ENCODE measurements at places on chromosomes 7 and 10. TPM values are rescaled to one million over a fixed set of nuclear protein-coding genes. Genes with fewer than 3 reads are reported as not detected.

The NME8 gene
- total RNA-seq = not detected

- H3K27ac ChIP-seq = no peak overlapping the region
- DNase-seq = no peak
- H3K4me1 ChIP-seq = peaks cover 4% of the 10 kb centered on the region
- H3K27me3 ChIP-seq = no peaks in the 10 kb centered on the region
These were observed 1.8 kb upstream of the DDX50 start for GRCh38 chr10:68899186-68899745.

The GBX1 gene
- total RNA-seq = 0.41 TPM

DNA sequence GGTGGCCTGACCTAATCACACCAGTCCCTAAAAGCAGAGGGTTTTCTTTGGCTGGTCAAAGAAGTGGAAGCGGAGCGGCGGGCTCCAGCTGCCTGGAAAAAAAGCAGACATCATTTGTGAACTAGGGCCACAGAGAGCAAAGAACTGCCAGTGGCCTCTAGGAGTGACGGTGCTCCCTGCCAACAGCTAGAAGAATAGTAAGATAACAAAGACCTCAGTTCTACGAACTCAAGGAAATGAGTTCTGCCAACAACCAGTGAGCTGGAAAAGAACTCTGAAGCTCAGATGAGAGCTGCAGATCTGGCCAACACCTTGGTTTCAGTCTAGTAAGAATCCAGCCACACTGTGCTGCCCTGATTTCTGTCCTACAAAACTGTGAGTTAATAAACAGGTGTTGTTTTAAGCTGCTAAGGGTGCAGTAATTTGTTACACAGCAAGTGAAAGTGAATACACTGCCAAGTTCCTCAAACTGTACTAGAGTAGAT, 178.0 kb downstream of the SRPK2 start:
- H3K27ac ChIP-seq = no peak overlapping the region
- no peaks in the 10 kb centered on the region for H3K27me3 ChIP-seq
- no peak for DNase-seq
- no peaks in the 10 kb centered on the region for H3K4me1 ChIP-seq
- H3K4me3 ChIP-seq = no peak overlapping the region

DNA sequence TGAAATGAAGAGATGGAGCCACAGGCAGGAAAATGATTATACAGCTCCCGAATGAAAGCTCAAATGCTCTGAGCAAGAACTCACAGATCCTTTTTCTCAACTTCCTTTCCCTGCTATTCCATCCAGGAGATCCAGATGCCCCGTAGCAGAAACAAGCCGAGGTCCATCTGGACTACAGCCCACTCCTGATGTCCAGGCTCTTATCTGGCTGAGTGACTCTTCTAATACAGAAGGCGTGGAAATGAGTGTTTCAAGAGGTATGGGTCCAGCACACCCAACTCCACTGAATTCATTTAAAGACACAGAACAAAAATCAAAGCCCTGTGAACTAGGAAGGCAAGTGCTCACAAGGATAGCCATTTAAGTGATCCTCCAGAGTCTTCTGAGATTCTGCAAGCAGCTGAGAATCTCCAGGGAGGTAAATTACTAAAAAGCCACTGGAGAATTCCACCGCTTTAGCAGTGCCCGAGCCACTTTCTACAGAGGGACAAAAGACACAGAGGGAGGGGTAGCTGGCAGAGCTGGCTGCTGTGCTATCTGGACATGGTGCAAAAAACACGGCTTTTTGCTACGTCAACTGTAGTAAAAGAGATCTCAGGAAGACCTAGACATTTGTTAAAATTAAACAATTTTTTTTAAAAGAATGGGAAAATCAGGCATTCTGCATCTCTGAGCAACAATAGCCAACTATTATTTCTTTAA, 24.5 kb downstream of the FAM171A1 start:
- DNase-seq = peak; percentile 44
- no peaks in the 10 kb centered on the region for H3K27me3 ChIP-seq
- H3K4me3 ChIP-seq = no peak overlapping the region

The WEE2 gene
- not detected for total RNA-seq

The TLX1 gene
- total RNA-seq = not detected

- no peaks in the 10 kb centered on the region for H3K27me3 ChIP-seq
- H3K36me3 ChIP-seq = no peaks in the 10 kb centered on the region
- H3K4me3 ChIP-seq = no peak overlapping the region
These were observed 24.4 kb downstream of the EBF3 start for GRCh38 chr10:129939416-129940275.

The ANKRD7 gene
- not detected for total RNA-seq

- no peaks in the 10 kb centered on the region for H3K4me1 ChIP-seq
- peak overlapping the region; percentile 83 for H3K4me3 ChIP-seq
- no peaks in the 10 kb centered on the region for H3K36me3 ChIP-seq
- H3K27me3 ChIP-seq = no peaks in the 10 kb centered on the region
- no peak overlapping the region for H3K27ac ChIP-seq
- no peak for DNase-seq
These were observed 401 bp downstream of the LRRC27 start for GRCh38 chr10:132332433-132332754.

The AFAP1L2 gene
- 37.9 TPM for total RNA-seq

- no peaks in the 10 kb centered on the region for H3K4me1 ChIP-seq
- no peaks in the 10 kb centered on the region for H3K36me3 ChIP-seq
- H3K27ac ChIP-seq = no peak overlapping the region
These were observed 239.7 kb downstream of the EMX2 start for GRCh38 chr10:117782276-117782675.

DNA sequence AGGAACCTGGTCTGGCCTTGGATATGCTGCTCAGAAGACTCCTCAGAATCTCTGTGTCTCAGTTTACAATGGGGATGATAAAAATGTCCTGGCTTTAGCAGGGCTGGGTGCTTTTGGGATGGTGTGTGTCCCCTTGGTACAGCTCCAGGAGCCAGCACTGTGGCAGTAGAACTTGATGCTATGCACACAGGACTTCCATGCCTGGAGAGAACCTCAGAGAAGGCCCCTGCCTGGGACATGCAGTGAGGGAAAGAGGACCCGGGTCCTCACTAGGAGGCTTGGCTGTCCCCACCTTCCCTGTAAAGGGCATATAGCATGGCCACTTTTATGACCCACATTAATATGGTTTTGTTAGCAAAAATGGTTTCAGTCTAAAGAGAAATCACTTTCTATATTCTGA, 100.5 kb downstream of the GLRX3 start:
- no peak overlapping the region for H3K27ac ChIP-seq
- H3K4me3 ChIP-seq = no peak overlapping the region
- DNase-seq = no peak
- no peaks in the 10 kb centered on the region for H3K4me1 ChIP-seq
- H3K36me3 ChIP-seq = no peaks in the 10 kb centered on the region

The MYL7 gene
- not detected for total RNA-seq

The SGCE gene
- total RNA-seq = 166 TPM

The GCC1 gene
- 5.6 TPM for total RNA-seq

The TLL2 gene
- 0.67 TPM for total RNA-seq

- peak overlapping the region; percentile 94 for H3K4me3 ChIP-seq
- DNase-seq = no peak
- peak overlapping the region; percentile 95 for H3K27ac ChIP-seq
- H3K36me3 ChIP-seq = no peaks in the 10 kb centered on the region
- H3K4me1 ChIP-seq = peaks cover 4% of the 10 kb centered on the region
- H3K27me3 ChIP-seq = no peaks in the 10 kb centered on the region
These were observed 1.4 kb downstream of the PARD3 start for GRCh38 chr10:34813626-34814222.

GRCh38 chr10:1029838-1030237, 4.2 kb upstream of the IDI2 start:
- H3K4me1 ChIP-seq = no peaks in the 10 kb centered on the region
- no peaks in the 10 kb centered on the region for H3K36me3 ChIP-seq
- H3K4me3 ChIP-seq = no peak overlapping the region
- no peaks in the 10 kb centered on the region for H3K27me3 ChIP-seq

Measured in uterus (tissue), 4 donors.